ENCODE measurements at places on chromosomes 13 and 19.
A peak's percentile ranks its signal among the peaks of the same experiment; 100 is the strongest.

DNA sequence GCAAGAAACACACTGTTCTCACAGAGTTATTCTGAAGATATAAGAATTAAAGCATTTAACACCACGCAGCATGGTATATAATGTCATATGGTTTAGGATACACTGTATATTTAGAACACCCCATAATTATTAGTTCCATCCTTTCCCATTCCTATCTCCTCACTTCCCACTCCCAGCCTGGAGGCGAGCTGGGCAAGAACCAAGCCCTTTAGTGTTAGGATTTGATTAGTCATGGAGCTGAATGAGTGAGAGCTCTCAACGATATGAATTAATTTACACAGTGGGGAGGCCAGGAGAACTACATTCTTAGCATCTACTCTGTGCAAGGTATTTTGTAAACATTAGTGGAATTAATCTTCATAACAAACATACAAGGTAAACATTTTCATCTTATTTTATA, 934.3 kb downstream of the DIAPH3 start:
- DNase-seq, result no peak

DNA sequence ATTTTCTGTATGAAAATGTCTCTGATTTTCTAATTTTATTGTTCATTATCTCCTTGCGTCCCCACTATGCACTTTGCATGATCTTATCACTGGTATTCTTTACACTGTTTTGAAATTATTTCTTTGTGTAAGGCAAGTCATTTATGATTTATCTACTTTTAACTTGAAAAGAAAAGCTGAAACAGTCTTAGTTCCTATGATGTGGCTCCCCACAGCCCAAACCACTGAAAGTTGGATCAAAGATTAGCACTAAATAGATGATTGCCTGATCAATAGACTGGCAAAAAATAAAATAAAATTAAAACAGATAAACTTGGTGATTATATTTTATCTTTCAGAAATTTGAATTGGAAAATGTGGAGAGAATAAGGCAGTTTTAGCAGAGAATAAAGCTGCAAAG, 1101.9 kb downstream of the PCDH9 start:
- DNase-seq, result no peak

- no peak for DNase-seq
These were observed 15.8 kb upstream of the PTPRS start for GRCh38 chr19:5356428-5356827.

DNA sequence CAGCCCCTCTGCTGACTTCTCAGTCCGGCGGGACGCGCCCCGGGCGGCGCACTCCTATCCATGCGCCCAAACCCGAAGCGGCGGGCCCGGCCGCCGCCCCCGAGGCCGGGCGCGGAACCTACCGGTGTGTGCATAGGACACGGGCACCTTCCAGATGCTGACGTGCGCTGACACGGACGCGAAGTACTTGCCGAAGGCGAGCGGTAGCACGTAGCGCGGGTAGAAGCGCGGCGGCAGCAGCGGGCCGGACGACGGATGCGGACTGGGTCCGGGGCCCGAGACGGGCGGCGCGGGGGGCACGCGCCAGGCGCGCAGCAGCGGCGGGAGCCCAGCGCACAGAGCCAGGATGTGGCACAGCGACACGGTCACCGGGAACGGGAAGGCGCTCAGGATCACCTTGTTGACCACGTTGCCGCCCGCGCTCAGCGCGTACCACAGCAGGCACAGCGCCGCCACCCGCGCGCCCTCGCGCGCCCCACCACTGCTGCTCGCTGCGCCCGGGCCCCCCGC, 338 bp downstream of the SLC35E1 start:
- DNase-seq, result no peak

DNA sequence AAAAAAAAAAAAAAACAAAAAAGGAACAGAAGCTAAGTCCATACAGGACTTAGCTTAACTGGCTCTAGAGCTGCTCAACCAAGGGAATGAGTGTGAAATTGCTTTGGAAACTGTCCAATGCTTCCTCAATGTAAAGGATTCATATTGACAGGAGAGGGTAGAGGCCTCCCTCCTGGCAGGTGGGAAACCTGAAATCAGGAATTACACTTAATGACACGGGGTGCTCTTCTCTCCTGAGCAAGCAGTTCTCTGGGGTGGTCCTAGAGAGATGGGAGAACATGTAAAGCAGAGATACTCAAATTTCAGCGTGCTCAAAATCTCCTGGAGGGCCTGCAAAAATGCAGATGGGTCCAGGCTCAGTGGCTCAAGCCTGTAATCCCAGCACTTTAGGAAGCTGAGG, 3.6 kb upstream of the MAG start:
- DNase-seq, result no peak

DNA sequence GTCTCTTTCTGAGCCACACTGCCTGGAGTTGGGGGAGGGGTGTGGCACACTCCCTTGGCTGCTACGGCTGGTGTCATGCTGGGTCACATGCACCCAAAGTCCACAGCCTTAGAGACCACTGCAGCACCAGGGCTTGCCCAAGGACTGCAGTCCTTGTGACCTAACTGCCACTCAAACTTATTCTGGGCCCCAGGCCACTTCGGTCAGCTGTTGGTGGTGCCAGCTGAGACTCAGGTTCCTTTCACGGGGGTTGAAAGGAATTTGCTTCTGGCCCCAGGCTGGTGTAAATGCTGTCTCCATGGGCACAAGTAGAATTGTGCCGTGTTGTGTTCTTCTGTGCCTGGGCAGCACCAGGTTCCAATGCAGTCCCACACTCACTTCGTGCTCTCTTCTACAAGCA, 9.5 kb upstream of the VN1R1 start:
- no peak for DNase-seq

DNA sequence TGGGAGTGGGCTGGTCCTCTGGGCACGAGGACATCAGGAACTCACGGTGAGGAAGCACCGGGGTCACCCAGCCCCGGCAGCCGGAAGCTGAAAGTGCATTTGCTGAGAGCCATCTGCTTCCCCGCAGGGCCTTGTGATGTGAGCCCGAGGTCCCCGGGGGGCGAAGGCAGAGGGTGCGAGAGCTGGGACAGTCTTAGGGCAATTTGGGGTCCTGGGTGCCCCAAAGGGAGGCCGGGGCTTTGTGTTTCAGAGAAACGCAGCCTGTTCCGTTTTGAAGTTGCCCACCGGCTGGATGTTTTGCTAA, 4.8 kb downstream of the F2RL3 start:
- peak; percentile 55 for DNase-seq

DNA sequence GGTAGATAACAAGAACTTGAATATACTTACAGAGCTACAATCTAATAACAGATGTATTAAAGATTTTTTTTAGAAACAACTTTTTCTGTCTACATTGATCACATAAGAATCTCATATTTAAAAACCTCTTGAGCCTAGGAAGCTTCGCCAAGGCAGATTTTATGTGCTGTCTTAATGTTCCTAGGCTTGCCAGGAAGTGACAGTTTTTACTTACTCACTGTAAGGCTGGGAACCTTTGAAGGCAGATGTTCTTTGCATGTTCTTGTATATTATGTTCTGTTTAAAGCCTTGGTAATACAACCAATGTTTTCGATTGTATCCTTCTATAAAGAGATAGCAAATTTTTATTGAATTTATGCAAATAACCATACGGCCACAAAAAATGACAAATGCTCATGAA, 492.7 kb downstream of the GPC5 start:
- no peak for DNase-seq

- no peak for DNase-seq
These were observed 7.8 kb upstream of the RAB3A start for GRCh38 chr19:18211683-18212082.

DNA sequence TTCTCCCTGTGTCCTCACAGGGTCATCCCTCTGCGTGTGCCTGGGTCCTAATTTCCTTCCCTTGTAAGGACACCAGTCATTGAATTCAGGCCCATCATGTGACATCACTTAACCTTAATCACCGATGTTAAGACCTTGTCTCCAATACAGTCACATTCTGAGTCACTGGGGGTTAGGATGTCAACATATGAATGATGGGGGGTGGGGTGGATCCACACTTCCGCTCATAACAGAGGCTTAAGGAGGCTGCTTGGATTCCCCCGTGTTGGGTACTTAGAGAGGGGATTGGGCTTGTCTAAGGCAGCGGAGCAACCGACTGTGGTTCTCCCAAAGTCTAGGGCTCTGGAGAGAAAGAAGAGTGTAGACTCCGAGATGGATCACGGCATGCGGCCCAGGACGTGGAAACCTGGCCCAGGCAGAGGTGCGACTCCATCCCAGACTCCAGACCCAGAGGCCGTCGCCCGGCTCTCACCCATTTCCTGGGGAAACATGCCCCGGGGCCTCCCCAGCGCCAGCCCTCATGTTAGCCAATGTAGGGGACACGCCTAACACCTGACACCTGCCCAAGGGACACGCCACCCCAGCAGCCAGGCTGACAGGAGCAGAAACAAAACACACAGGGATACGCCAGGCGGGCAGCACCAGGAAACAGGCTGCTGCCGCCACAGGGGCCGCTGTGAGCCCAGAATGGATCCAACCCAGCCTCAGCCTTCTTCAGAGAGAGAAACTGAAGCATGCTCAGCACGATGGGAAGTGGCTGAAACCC, 17.1 kb upstream of the IGLON5 start:
- no peak for DNase-seq

GRCh38 chr19:40685563-40685962, 4.9 kb downstream of the NUMBL start:
- DNase-seq, result no peak

- DNase-seq, result peak; percentile 81
These were observed 14.1 kb downstream of the KLF2 start for GRCh38 chr19:16338470-16339360.

- DNase-seq, result no peak
These were observed 12.4 kb upstream of the PDCD2L start for GRCh38 chr19:34391813-34392212.

GRCh38 chr13:80473695-80474094, 132.8 kb upstream of the SPRY2 start:
- DNase-seq, result no peak

GRCh38 chr13:50426927-50427326, 411.7 kb downstream of the KCNRG start:
- no peak for DNase-seq

GRCh38 chr19:47495478-47496372, 11.7 kb upstream of the KPTN start:
- no peak for DNase-seq

GRCh38 chr19:18429717-18430416, 8.1 kb downstream of the ISYNA1 start:
- peak; percentile 50 for DNase-seq

- no peak for DNase-seq
These were observed 59.4 kb upstream of the ZNF536 start for GRCh38 chr19:30312582-30313352.

DNA sequence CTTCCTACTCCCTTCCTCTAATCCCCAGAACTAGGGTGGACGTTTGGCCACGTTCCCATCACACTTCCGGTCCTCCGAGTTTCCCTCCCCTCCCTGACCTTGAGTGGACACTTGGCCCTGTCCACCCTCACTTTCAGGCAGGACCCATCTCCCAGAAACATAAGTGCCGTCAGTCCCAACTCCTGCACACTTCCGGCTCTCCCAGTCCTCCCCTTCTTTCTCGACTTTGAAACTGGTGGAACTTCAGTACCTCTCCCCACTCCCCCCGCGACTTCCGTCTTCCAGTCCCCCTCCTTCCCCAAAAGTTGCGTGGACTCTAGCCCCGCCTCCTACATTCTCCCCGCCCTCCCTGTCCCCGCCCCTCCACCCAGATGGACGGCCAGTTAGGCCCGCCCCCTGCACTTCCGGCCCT, 278 bp upstream of the ZNF274 start:
- no peak for DNase-seq

- no peak for DNase-seq
These were observed 112.4 kb downstream of the KATNAL1 start for GRCh38 chr13:30194906-30195305.

- no peak for DNase-seq
These were observed 59.0 kb downstream of the CCDC70 start for GRCh38 chr13:51920786-51921185.

- no peak for DNase-seq
These were observed 96.8 kb downstream of the SUCLA2 start for GRCh38 chr13:47904241-47904640.

- DNase-seq, result no peak
These were observed 60.9 kb downstream of the WDFY2 start for GRCh38 chr13:51645154-51645650.

- no peak for DNase-seq
These were observed 16.1 kb downstream of the TTYH1 start for GRCh38 chr19:54431255-54431838.

DNA sequence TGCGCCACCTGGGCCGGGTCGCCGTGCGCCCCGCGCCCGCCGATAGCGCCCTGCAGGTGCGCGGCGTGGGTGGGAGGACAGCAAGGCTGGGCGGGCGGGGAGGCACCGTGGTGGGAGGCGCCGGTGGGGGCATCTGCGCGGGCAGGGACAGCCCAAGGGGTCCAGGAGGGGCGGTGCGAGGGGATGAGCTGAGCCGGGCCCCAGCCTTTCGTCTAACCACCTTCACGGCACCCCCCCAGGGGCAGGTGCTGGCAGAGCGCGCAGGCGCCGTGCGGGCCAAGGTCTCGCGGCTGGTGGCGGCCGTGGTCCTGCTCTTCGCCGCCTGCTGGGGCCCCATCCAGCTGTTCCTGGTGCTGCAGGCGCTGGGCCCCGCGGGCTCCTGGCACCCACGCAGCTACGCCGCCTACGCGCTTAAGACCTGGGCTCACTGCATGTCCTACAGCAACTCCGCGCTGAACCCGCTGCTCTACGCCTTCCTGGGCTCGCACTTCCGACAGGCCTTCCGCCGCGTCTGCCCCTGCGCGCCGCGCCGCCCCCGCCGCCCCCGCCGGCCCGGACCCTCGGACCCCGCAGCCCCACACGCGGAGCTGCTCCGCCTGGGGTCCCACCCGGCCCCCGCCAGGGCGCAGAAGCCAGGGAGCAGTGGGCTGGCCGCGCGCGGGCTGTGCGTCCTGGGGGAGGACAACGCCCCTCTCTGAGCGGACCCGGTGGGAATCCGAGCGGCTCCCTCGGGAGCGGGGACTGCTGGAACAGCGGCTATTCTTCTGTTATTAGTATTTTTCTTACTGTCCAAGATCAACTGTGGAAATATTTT, 3.1 kb downstream of the KISS1R start:
- DNase-seq, result no peak

GRCh38 chr13:74761801-74762757, 627.9 kb upstream of the KLF12 start:
- peak; percentile 59 for DNase-seq

GRCh38 chr19:28509079-28509895, 703.7 kb downstream of the UQCRFS1 start:
- DNase-seq, result no peak

- DNase-seq, result no peak
These were observed 80.2 kb downstream of the SHISA2 start for GRCh38 chr13:25971459-25972145.

- DNase-seq, result peak; percentile 37
These were observed 476 bp downstream of the C2CD4C start for GRCh38 chr19:408441-408901.

DNA sequence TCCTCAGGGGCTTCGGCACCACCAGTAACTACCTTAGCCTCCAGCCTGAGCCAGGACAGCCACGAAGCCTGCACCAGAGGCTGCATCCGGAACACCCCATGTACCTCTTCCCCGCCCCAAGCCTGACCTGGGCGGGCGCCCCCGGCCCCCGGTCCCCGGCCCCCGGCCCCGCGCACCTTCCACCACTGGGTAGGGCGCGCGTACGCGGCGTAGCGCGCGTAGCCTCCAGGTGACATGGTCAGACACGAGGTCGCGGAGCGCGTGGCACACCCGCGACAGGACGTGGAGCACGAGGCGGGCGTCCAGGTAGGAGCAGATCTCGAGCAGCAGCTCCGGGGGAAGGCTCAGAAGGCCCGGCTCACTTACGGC, 450 bp downstream of the FBXW9 start:
- no peak for DNase-seq

Measured in femur (tissue), 1 donor.